Stimulated activated CD8-positive, alpha-beta memory T cell treated with anti-CD3 and anti-CD28 coated beads, Interleukin-7, amount 100 ng/mL, for 1 hour (primary cell): ENCODE measurements at places on chromosomes 2 and 18.

DNA sequence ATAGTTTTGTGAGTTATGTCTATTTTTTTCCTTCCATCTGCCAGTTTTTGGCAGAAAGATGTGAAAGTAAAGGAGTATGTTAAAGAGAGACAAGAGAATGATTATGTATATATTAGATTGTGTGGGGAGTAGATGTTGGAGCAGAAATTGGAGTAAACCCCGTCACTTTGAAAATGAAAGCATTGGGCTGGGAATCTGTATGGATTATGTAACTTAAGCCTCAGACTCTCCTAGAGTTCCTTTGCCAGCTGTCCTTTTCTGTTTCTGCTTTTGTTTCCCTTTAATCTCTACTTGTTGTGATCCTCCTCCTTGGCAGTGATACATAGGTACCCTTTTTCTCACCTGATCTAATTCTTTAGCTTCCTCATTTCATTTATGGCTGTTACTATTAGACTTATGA lies 19.2 kb downstream of the CCDC138 start:
- DNase-seq, result no peak

DNA sequence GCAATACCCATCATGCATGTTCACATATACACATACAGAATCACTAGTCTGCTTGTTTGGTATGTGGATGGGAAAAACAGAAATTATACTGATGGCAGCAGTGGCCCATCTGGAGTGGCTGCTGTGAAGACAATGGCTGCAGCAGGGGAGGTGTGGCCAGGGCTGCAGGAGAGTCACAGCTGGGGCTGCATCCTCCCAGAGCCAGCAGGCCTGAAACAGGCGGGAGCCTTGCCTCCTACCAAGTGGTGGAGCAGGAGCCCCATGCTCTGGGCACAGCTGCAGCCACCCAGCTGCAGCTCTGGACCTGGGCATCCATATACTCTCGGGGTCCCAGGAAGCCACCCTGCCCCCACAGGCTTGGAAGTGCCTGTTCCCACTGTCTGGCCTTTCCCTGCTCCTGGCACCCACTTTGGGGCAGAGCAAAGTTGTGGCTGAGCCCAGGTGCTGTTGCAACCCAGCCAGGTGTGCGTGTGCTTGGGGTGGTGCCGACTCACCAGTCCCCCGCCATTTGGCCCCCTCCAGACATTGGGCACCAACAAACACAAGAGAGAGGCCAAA lies 136.6 kb downstream of the SPAG16 start:
- no peak for DNase-seq

DNA sequence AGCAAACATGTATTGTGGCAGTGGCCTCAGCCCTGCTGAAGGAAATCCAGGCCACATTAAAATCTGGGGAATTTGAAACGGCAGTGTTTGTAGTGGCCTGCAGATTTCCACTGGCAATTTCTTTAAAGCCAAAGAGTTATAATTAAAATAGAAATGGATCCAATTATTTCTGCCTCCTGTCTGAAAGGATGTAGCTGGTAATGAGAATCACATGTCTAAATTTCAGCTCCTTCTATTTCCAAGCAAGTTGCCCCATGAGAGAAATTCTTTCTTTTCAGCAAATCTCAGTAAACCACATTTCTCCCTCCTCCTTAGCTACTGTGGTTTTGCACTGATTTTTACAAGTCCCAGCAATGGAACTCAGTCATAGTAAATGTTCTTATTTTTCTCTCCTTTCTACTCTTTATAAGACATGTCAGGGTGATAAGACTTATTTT lies 55.4 kb upstream of the ZNF396 start:
- DNase-seq, result no peak

DNA sequence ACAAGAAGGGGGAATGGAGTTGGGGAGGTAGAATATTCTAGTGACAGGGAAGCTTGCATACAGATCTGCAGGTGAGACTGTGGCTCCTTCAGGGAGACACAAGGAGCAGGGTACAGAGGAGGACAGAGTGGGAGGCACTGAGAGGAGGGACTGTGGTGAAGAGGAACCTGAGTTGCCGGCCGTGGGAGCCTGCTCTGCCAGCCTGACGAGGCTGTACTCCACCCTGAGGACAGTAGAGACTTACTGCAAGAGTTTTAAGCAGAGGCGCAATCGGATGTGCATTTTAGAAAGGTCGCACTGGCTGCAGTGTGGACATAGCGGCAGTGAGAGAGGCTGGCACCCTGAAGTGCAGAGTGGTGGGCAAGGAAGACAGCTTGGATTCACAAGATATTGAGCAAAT lies 185.8 kb downstream of the GFPT1 start:
- DNase-seq, result no peak

- DNase-seq, result no peak
Observed at GRCh38 chr2:176826984-176827668, 385.5 kb upstream of the HNRNPA3 start.

DNA sequence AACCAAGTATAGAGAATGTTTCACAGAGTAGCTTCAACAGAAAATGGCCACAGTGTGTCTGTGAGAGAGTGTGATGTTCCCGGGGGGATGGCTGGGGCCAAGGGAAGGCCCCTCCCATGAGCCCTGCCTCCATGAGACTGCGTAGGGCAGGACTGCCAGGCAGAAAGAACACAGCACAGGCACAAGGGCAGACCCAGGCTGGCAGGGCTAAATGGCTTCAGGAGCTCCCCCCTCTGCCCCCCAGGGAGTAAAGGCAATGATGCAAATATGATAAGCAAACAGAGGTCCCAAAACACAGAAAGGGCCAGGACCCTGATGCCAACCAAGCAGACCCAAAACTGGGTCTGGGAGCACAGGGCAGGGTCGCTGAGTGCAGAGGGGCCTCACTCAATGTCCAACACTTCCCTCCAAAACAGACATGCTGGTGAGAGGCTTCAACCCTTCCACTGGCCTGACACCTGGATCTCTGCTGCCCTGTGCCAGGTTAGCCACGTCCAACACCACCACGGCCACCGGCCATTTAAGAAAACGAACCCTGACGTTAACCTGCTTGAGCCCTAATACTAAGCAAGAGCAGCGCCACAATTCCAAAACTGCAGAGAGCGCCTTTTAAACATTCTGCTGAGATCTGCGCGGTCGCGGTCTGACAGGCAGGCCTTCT lies 90.3 kb downstream of the HDAC4 start:
- DNase-seq, result no peak

GRCh38 chr2:105052773-105053172 lies 14.9 kb downstream of the MRPS9 start:
- DNase-seq, result no peak

GRCh38 chr2:58447586-58447985 lies 206.5 kb upstream of the FANCL start:
- no peak for DNase-seq

GRCh38 chr18:25726298-25726697 lies 364.1 kb downstream of the SS18 start:
- DNase-seq, result no peak

DNA sequence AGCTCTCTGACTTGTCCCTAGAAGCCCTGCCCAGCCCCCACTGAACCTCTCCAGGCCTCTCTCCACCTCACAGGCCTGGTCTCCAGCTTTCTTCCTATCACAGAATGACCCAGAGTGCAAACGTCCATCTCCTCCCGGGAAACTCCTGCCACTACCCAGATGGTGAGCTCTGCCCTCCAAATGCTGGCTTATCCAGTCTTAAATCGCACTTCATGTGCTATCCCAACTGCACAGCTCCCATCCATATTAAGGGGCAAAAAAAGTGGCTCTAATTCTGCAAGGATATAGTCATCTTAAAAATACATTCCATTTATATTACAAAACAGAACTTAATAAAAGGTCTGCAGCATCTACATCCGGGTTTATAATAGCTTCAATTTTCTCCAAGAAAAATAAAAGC lies 70.8 kb upstream of the CDC42EP3 start:
- no peak for DNase-seq

GRCh38 chr18:49640741-49641140 lies 78.9 kb downstream of the LIPG start:
- no peak for DNase-seq

- no peak for DNase-seq
Observed at GRCh38 chr2:6854416-6854815, 11.3 kb downstream of the CMPK2 start.

GRCh38 chr2:241324775-241325174 lies 9.1 kb downstream of the SEPTIN2 start:
- DNase-seq, result no peak

GRCh38 chr18:5197461-5197860 lies 404 bp upstream of the AKAIN1 start:
- no peak for DNase-seq
